ELR (cell line): ENCODE measurements at places on chromosomes 12 and 14.
A peak's percentile ranks its signal among the peaks of the same experiment; 100 is the strongest.

GRCh38 chr12:121494093-121494787 lies 86.6 kb downstream of the KDM2B start:
- peak; percentile 54 for DNase-seq

- DNase-seq: peak; percentile 88
These were observed 1.1 kb upstream of the ARG2 start for GRCh38 chr14:67618617-67619063.

GRCh38 chr14:37232907-37233481 lies 35.3 kb downstream of the MIPOL1 start:
- peak; percentile 74 for DNase-seq

DNA sequence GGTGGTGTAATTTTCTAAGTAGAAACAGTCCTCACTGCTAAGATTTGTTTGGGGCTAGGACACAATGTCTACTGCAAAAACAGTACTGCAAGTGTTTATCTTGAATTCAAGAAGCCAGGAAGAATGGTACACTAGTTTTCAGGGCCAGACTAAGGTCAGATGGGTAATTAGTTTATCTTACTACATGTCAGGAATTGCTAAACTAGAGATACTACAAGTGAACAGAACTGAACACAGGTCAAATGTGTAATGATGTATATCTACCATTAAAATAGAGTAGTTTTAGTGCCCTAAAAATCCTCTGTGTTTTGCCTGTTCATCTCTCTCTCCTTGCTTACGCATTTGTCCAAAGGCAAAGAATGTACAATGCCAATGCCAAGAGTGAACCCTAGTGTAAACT lies 2.3 kb upstream of the RPL41 start:
- no peak for DNase-seq

- no peak for DNase-seq
These were observed 47.9 kb upstream of the PTGDR start for GRCh38 chr14:52219488-52220084.

- no peak for DNase-seq
These were observed 11.9 kb downstream of the PLD4 start for GRCh38 chr14:104936361-104937155.

DNA sequence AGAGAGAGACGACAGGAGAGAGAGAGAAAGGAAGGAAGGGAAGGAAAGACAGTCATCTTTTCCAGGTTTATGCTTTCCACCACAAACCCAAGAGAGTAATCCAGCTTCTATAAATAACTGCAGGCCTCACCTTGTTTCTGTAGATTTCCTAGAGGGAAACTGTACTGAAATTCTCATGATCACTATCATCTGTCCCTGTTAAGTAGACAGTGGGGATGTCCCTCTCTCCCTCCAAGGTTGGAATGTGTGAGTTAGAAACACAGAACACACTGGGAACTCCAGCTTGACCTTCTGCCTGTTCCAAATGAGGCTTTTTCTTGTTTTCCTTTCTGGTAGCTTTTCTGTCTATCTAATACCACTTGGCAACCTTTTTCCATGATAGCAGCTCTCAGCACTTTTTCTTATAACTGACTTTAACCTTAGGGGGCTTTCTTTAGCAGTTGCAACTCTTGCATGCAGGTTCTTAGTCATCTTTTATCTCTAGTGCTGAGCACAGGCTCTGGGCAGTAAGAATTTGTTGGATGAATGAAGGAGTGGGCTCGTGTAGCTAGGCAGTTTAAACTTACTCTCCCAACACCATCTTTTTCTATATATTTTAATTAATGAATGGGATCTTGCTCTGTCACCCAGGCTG lies 22.8 kb upstream of the FBXO33 start:
- DNase-seq: no peak

DNA sequence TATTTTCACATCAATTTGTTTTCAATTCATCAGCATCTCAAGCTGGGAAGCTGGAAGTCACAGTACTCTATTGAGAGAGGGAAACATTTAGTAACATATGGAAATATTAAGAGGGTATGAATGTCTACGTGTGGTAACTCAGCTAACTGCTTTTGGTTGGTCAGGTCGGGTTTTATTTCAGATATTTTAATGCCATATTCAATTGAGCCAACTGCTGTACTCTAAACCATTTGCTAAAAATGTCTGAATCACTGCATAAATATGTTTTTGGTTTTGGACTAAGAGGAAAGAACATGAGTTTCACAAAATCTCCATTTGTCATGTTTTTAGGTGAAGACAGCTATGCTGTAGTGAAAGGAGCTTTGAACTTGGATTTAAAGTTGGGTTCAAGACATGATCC lies 18.9 kb upstream of the PPFIBP1 start:
- DNase-seq: peak; percentile 27

- DNase-seq: no peak
These were observed 30.7 kb downstream of the TPH2 start for GRCh38 chr12:71969330-71969729.

DNA sequence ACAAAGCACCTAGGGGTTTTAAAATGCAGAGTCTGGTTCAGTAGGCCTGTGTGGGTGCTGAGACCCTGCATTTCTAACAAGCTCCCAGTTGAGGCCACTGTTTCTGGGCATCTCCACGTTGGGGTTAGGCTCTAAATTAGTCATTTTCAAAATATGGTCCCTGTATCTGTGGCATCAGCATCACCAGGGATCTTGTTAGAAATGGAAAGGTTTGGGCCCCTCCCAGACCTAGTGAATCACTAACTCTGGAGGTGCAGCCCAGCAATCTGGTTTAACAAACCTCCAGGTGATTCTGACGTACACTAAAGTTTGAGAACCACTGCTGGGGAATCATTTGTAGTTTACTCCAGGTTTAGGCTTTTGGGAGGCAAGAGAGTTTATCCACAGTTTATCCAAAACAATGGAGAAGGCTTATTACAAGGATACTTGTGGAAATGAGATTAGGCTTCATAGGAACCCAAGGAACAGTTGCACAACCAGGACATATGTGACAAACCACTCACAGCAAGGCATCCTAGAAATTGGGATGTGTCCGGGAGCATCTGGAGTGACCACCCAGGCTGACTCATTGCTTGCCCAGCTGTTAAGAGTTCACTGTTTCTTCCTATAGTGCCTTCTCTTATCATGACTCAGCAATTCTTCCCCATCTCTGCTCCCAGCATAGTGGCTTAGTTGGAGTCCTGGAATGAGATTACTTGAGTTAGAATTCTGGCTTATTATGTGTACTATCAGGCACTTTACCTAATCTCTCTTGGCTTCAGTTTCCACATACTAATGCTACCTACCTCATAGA lies 71.6 kb upstream of the STXBP6 start:
- DNase-seq: peak; percentile 62

DNA sequence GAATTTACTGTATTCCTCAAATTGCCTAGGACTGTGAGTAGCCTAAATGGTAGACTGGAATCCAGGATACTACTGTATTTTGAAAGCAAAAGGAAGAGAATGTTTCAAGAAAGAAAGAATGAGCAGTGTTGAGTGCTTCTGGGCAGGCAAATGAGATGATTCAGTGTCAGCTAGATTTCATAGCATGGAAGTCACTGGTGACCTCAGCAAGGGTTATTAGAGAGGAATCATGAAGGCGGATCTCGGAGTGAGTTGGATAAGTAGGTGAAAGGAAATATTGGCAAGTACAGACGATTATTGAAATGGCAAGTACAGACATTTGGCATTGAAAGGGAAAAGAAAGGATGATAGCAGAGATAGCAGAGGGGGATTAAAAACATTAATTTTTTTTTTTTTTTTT lies 27.1 kb downstream of the VRK1 start:
- DNase-seq: peak; percentile 87

DNA sequence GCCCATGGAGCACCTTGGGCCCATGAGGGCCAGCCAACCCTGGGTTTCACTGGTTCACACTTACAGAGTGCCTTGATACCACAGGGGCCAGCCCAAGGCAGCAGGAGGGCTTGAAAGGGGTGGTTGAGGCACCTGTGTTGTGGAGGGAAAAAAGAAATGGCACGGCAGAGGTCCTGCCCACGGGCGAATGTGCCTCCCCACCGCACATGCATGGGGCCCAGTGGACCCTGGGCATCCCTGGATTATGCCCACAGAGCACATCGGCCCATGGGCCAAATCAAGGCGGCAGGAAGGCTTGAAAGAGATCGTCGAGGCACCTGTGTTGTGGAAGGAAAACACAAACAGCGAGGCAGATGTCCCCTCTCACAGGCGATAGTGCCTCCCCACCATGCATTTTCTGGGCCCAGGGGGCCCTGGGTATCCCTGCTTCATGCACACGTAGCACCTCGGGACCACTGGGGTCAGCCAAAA lies 378.1 kb downstream of the ALG10 start:
- no peak for DNase-seq

DNA sequence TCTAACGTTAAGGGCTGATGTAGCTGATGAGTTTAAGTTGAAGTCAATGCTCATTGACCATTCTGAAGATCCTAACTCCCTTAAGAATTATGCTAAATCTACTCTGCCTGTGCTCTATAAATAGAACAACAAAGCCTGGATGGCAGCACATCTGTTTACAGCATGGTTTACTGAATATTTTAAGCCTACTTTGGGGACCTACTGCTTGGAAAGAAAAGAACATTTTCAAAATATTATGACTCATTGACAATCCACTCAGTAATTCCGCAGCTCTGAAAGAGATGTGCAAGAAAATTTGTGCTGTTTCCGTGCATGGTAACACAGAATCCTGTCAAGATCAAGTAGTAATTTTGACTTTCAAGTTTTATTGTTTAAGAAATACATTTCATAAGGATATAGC lies 35.0 kb upstream of the NAV3 start:
- no peak for DNase-seq

DNA sequence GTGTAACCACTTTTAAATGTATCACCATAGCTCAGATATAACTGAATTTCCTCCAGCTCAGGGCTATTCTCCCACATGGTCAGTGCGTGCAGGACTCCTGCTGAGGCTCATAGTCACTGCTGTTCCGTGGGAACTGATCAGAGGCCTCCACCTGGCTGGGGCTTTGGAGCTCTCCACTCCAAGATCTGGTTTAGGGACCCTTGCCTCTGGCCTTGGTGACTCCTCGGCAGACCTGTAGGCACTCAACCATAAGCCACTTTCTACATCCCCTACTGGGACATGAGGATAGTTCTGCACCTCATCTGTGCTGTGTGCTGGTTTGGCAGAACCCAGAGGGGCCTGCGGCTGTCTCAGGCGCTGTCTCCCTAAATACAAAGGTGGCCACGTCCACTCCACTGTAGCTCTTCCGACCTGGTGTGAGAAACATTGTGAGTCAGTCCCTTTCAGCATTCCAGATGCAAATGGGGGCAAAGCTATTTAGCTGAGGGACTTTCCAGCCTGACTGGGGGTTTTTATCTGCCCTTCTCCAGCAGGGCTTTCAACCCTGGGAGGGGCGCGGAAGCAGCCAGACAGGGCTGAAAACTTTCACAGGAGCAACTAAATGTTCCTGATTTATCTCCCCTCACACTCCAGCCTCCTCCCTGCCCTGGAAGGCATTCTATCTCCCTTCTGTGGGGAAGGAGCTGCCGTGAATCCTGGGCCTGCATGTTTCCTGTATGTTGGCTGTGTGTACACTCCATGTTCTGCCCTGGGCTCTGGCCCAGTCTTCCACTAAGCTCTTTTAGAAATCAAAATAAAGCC lies 218.3 kb upstream of the DAAM1 start:
- peak; percentile 52 for DNase-seq

GRCh38 chr12:124242529-124243065 lies 52.3 kb upstream of the RFLNA start:
- DNase-seq: no peak

DNA sequence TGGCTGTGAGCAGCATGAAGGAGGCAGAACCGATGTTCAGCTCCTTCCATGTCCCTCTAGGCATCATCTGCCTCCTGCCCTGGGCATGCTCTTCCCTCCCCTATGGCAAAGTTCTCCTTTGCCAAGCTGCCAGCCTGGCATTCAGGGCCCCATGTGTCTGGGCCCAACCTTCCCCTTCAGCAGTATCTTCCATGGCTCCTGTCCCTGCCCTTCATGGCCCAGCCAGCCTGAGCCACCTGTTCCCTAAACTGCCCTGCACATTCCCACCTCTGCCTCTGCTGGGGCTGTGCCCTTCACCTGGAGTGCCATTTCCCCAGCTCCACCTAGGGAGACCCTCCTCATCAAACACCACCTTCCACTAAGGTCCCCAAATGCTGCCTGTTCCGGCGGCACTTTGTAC lies 74.0 kb upstream of the TCL1A start:
- DNase-seq: no peak

DNA sequence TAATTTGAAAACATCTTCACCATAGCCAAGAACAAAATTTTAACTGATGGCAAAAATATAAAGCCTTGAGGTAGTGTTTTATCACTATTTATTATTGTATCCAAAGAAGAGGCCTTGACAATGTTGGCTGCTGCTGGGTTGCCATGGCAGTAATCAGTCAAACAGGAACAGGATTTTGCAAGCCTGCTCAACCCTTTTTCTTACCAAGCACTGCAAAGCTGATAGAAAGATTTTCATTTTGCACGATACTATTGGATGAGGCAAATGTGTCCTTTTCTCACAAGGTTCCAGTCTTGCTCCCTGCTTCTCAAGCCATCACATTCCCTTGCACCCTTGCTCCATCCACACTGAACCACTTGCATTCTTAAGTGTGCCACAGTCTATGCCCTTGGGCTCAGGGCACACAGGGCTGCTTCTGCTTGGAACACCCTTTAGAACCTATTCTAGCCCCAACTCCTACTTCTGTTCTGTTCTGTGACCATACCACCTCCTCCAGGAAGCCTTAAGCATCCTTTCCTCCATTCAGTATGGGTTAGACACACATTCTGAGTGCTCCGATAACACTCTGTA lies 76.5 kb upstream of the AMIGO2 start:
- no peak for DNase-seq

GRCh38 chr12:75684678-75685616 lies 173.5 kb upstream of the KRR1 start:
- DNase-seq: peak; percentile 62

- peak; percentile 26 for DNase-seq
These were observed 56.8 kb downstream of the CDK17 start for GRCh38 chr12:96343347-96343954.

DNA sequence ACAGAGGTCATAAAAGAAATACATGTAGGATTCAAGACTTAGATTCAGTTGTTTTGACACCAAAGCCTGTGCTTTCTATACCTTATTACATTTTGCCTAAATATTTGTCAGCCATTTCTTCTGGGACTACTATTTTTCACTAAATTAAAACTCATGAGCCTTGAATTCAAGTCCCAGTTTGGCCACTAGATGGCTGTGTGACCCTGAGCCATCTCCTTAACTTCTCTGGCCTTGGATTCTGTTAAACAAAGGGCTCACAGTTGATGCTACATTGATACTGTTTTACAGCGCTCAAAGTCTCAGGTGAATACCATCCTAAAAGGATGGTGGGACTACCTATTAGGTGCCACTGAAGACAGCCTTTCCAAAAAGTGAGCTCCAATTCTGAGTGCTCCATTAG lies 39.6 kb upstream of the CCDC198 start:
- peak; percentile 44 for DNase-seq

DNA sequence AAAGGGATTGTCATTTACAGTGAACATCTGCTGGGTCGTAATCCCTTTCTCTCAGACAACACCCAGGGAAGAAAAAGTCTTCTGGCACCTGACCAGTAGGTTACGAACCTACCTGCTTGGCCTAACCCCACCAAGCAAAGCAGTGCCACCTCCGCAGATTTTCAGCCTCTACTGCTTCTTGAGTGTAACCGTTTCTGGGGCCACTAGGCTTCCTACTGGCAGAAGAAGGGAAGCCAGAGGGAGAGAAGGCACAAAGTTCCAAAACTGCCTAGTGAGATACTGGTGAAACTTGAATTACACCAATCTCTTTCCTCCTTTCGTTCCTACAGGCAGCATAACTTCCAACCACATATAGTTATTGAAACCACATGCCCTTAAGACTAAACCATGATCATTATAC lies 383.6 kb downstream of the BCAT1 start:
- DNase-seq: no peak
